Uterus (tissue), 4 donors: ENCODE measurements at places on chromosomes 3 and 15. TPM values are rescaled to one million over a fixed set of nuclear protein-coding genes. Genes with fewer than 3 reads are reported as not detected.

DNA sequence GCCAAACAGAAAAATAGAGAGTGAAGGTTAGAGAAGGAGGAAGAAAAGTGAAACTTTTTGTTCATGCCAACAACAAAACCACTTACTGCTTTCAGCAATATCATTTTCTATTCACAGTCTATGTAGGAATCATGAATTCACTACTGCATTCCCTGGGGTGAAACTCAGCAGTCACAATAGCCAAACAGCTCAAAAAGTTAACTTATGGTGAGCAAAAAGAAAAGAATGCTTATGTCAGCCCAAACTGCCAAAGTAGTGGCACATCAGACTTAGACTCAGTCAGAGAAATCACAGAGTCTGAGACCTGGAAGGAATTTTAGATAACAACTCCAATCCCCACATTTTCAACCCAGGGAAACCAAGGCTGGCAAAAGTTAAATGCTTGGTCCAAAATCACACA lies 238.7 kb upstream of the TMCO5A start:
- no peak for DNase-seq

GRCh38 chr3:178465260-178466180 lies 70.7 kb upstream of the KCNMB2 start:
- no peak for DNase-seq

- DNase-seq = no peak
Measured at GRCh38 chr3:195699860-195700259, 20.9 kb upstream of the MUC20 start.

The XCR1 gene
- total RNA-seq = 0.07 TPM

DNA sequence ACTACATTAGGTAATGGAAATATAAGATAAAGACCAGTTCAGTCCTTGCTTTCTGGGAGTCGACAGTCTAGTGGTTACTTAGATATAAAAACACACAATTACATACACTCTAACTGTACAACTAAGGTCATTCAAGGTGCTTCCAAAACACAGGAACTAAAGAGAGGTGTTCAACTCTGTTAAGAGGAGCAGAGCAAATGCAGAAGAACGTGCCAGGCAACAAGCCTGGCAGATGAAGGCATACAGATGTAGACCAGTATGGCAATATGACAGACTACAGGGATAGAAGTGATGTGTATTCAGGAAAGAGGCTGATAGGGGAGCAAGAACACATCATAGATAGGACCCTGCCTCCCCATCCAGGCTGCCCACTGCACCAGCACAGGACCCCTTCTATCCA lies 78.3 kb downstream of the CBLB start:
- no peak for DNase-seq

DNA sequence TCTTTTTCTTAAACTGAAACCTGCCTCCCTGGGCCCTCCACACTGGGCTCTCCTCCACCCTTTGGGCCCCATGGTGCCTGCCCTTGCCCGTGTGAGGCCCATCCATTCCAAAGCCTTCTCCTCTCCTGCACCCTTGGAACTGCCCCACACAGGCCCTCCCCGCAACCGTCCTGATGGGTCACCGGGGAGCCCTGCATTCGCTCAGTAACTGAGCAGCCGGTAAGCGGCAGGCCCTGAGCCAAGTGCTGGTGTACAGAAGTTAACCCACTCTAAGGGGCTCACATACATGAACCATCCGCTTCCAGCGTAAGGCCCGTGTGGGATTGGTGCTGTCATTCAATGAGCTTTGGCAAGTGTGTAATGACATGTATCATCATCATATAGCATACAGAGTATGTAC lies 5.4 kb upstream of the LRRC15 start:
- no peak for DNase-seq
